Kidney epithelial cell (primary cell): ENCODE measurements at places on chromosomes 12 and 14. TPM values are rescaled to one million over a fixed set of nuclear protein-coding genes. Genes with fewer than 3 reads are reported as not detected.

DNA sequence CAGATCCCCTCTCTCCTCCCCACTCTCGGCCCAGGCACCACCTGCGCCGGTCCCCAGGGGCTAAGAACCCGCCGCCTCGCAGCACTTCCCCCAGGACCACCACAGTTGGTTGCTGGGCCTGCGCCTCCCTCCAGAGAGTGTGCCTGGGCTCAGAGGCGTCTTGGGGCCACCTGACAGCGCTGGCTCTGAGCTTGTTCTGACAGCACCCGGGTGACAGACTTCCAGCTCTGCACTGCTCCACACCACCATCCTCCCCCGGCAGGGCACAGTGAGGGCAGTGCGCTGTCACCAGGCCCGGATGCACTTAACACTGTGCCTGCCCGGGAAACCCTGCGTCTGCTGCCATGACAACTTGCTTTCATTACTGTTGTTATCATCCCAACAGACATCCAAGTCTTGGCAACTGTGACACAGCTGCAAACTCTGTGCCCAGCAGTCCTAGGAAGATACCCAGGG lies 6.6 kb downstream of the BRF1 start:
- no peak for DNase-seq

DNA sequence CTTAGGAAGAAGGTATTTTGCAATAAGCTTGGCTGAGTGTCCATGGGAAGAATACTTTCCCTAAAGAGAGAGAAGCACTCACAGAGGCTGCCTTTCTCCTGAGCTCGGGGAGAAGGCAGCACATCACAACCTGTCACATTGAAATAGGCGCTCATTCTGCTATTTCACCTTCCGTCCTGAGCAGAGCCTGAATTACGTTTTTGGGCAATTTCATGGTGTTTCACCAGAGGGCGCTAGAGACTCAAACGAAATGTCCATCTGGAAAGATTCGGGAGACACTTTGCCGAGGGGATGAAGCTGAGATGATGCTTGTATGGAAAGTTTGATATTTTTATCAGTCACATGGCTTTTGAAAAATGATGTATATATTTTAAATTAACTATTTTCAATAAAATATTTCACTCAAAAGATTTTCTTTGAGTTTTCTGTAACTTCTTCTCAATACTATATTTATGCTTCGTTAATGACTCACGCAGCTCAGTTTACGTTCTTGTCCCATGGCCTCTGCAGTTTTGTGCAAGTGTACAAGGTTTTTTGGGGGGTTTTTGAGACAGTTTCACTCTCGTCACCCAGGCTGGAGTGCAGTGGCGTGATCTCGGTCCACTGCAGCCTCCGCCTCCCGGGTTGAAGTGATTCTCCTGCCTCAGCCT lies 17.4 kb upstream of the B4GALNT3 start:
- DNase-seq, result no peak

- peak; percentile 74 for DNase-seq
These were observed 4.2 kb downstream of the PLEKHG3 start for GRCh38 chr14:64708148-64709004.

- no peak for DNase-seq
These were observed 41.8 kb downstream of the TUNAR start for GRCh38 chr14:95918466-95918865.

DNA sequence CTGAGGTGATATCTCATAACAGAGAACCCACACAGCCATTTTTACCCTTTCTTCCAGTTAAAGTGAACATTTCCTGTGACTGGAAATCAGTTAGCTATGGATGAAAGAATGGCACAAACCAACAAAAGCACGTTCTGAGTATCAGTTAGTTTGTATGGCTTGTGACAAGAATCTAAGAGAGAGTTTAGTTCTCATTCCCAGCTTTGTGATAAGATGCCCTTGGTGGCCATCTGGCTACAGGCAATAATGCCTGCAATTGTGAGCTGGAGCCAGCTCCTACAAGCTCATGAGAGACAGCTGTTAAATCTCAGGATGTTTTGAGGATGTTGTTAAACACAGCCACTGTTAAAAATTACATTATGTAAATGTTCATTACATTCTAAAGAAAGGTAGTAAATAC lies 122.0 kb upstream of the FRMD6 start:
- DNase-seq, result no peak

Gene RAB15
- 18.2 and 21.9 TPM in 2 replicates for total RNA-seq

Gene ADAM21
- total RNA-seq, result 0.08 and 0.34 TPM in 2 replicates

Gene RND1
- 9.9 and 10.7 TPM in 2 replicates for total RNA-seq

Gene ITGA7
- total RNA-seq, result 2.0 and 6.4 TPM in 2 replicates

Gene TEX22
- 0.27 and 0.46 TPM in 2 replicates for total RNA-seq

- DNase-seq, result peak; percentile 93
These were observed 147.6 kb downstream of the CHST11 start for GRCh38 chr12:104604070-104604994.

DNA sequence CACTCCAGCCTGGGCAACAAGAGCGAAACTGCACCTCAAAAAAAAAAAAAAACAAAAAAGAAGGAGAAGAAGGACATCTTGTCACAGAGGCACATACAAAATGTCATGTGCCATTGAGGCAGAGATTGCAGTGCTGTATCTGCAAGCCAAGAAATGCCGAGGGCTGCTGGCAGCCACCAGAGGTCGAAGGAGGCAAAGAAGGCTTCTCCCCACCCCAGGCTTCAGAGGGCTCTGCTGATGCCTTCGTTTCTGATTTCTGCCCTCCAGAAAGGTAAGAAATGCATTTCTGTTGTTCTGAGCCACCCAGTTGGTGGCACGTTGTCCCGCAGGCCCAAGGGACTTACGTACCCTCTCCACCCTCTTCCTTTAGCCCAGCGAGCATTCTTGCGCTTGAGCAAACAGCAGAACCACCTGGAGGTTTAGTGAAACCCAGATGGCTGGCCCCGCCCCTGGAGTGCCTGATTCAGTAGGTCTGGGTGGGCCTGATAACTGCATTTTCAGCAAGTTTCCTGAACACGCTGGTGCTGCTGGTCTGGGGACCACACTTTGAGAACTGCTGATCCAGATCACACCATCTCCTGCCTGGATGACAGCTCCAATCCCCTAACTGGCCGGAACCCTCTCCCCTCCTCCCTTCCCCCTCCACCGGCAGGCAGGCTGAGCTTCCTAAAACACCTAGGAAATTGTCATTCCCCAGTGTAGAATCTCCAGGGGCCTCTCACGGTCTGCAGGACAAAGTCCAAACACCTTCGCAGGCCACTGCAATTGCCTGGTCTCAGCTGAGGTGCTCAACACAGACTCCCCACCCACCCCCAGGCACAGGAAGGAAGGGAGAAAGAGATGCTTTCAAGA lies 21.1 kb upstream of the SCARB1 start:
- no peak for DNase-seq

DNA sequence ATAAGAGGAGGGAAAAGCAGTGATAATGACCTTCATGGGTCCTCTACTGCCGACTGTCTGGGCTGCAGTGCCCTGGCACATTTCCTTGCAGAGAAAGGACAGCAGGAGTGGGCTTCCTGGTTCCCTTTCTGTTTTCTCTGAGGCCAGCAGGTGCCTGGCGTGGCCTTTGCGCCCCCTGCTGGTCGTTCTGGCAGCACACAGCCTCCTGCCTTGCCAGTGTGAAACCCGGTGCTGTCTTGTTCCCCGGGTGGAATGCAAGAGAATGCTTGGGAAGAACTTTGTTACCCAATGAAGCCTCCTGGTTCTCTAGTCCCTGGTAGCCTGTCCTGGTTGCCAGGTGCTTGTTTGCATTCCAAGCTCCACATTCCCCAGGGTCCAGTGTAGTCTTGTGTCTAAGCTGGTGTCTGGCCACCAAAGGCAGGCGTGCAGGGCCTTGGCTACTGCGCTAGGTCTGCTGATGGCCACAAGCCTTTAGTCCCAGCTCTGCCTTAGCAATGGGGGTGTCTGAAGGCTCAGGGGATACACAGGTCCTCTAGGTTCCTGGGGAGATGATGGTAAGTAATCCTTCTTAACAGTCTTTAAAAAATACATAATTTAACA lies 1392.4 kb upstream of the TMEM132C start:
- DNase-seq, result no peak

Gene WIF1
- total RNA-seq, result not detected in 2 replicates

Gene PAH
- 1.1 TPM in 1 of 2 replicates, not detected in the other for total RNA-seq
